Ascending aorta (tissue), 2 donors: ENCODE measurements at places on chromosomes 3 and 15.
A peak's percentile ranks its signal among the peaks of the same experiment; 100 is the strongest.

DNA sequence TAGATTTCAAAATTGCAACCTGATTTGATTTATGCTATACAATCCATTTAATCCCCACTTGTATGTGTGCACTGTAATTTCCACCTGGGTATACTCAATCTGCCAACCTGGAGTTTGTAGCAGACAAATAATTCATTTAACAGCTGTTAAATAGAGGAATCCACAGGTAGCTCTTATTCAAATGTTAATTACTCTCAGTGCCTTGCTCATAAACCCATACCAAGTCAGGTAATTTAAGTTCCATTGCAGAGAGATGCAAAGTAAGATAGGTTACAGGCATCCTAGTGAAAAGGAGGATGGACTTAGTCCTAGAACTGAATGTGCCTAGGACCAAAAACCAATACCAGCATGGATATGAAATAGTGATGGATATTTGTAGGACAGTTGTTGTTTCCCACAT is 674.2 kb downstream of the TBL1XR1 start:
- no peak for DNase-seq

DNA sequence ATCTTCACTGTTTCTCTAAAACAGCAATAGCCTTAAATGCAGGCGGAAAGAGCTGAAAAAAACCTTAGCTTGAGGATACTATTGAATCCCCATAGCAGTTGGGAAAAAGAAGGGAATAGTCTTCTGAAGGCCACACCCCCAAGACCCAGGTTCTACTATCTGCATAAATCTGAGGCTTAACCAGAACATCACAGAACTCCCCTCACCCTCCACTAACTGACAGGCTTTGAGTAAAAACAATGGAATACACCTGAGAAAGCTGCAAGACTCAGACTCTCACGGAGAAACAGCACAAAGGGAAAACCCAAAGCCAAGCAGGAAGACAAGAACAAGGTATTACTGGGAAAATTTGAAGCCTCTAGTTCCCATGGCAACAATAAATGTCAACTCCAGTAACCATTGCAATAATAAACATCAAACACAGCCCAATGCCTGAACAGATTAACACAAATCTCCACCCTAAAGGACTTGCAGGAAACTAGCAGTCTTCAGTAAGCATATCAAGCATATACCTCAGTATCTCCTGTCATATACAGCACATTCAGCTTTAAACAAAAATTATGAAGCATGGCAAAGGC is 56.4 kb downstream of the TMCC1 start:
- DNase-seq: no peak

DNA sequence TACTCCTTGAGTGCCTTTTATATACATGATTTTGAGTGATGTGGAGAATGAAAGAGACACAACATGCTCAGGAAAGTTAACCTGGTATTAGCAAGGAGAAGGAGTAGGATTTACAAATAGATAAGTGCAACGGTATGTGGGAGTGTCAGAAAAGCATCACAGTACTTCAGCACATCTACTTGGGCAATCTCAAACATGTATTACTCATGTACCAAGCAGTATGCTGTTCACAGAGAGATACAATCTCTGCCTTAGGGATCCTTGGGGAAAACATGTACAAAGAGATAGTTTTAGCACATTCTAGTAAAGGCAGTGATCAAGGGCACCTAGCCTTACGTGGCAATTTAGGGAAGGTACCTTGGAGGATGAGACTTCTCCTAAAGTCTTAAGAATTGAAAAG is 146.5 kb downstream of the FILIP1L start:
- DNase-seq: no peak

DNA sequence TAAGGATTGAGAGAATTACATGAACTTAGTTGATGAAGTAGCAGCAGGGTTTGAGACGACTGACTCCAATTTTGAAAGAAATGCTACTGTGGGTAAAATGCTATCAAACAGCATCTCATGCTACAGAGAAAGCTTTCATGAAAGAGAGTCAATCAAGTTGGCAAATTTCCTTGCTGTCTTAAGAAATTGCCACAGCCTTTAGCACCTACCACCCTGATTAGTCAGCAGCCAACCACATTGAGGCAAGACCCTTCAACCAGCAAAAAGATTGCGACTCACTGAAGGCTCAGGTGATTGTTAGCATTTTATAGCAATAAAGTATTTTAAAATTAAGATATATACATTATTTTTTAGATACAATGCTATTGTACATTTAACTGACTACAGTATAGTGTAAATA is 80.9 kb downstream of the RAP2B start:
- DNase-seq: no peak

- DNase-seq: no peak
Observed at GRCh38 chr3:183268366-183268765, 15.3 kb downstream of the B3GNT5 start.

- no peak for DNase-seq
Observed at GRCh38 chr3:59663076-59663850, 613.4 kb upstream of the CFAP20DC start.

GRCh38 chr3:184351511-184352148 is 9.8 kb downstream of the CLCN2 start:
- no peak for DNase-seq

GRCh38 chr3:126816986-126817777 is 113.1 kb downstream of the CHCHD6 start:
- DNase-seq: no peak

- DNase-seq: no peak
Observed at GRCh38 chr3:192608726-192609600, 118.4 kb downstream of the FGF12 start.

GRCh38 chr15:99514306-99514705 is 51.5 kb upstream of the MEF2A start:
- DNase-seq: no peak

DNA sequence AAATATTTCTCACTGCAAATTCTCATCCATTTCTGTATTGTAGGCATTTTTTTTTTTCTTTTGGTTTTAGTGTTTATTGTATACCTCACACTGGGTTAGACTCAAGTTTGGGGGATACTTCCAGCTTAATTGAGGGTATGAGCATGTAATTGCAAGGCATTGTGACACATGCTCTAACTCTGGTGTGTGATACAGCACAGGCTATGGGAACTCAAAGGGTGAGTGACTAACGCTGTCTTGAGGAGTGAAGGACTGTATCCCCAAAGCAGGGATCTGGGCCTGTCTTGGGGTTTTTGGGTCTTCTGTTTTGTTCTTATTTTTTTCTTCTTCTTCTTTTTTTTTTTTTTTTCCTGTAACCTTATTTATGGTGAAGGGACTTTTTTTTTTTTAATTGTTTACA is 26.9 kb downstream of the MAP2K1 start:
- DNase-seq: no peak

DNA sequence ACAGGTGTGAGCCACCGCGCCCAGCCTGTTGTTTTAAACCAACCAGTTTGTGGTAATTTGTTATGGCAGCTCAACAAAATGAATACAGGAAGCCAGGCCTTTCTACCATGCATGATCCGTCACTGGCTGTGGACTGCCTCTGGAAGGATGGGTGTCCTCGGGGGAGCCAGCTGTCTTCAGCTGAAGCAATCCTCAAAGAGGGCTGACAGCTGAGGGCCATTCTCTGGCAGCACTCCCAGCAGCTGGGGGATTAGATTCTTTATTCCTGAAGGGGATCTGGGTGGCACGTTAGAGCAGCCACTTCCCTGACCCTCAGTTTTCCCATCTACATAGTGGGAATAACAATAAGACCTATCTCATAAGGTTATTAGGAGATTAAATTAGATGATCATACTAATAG is 24.4 kb downstream of the POLR2M start:
- no peak for DNase-seq

- peak; percentile 81 for DNase-seq
Observed at GRCh38 chr3:187748050-187748481, 2.8 kb upstream of the BCL6 start.

DNA sequence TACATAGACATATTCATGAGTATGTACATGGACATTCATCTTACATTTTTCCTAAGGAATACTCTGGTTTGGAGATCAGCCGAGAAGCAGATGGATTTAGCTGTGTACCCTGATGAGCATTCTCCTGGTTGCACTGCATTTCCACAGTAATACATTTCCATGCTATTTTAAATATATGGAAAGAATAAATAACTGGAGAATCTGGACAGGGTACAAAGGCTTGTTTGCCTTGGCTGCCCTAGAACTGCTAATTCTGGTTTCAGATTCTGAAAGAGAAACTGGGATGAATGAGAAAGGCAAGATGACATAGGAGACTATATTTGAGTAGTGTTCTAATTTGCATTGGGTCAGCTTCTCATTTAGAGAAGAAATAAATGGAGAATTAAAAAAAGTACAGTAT is 190.8 kb upstream of the FAM3D start:
- no peak for DNase-seq

DNA sequence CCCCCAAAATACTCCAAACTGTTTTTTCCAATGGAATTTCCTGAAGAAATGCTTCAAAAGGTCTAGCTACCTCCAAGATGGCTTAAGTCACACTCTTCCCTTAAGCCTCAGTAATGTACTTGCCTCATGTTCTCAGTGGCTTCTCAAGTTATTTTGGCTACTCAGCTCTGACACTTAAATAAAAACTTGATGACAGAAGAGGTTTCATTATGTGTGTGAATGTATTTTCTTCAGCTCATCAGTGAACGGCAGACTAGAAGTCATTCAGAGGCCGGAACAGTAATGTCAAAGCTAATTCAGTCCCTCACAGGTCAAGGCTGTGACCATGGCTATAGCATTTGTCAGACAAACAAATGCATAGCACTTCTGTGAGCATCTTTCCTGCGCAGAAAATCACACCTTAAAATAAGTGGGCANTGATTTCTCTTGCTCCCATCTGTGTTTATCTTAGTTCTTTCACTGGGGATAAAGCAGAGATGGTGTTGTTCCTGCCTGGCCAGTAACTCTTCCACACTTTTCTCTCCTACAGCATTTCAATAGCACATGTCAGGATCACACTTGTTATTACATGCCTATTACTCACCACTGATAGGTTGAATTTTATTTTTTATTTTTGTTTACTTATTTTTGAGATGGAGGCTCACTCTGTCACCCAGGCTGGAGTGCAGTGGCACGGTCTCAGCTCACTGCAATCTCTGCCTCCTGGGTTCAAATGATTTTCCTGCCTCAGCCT is 68.5 kb upstream of the PLCL2 start:
- DNase-seq: no peak

- no peak for DNase-seq
Observed at GRCh38 chr15:64901914-64902313, 9.8 kb upstream of the ANKDD1A start.

- DNase-seq: no peak
Observed at GRCh38 chr3:96012939-96013338, 801.5 kb upstream of the EPHA6 start.

- DNase-seq: no peak
Observed at GRCh38 chr15:33022629-33023028, 171.9 kb downstream of the FMN1 start.

DNA sequence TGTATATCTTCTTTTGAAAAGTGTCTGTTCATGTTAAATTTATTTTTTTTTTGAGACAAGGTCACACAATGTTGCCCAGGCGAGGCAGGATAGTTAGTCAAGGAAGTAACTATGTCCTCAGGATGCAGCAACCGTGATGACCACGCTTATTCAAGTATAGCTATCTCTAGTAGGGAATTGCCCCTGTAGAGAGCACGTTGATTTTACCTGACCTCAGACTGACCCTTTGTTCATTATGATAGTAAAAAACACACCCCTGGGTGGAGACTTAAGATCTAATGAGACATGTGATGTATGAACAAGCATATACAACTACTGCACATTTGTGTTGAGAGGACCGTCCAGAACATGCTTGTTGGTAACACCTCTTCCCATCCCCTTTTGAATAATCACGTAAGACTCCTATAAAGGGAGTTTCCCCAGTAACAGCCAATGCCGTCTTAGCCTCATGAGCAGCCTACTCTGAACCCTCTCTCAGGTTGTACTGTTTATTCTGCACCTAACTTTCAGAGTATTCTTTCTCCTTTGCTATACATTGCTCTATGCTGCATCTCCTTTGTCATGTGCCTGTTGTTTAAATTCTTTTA is 32.9 kb downstream of the ZNF621 start:
- no peak for DNase-seq

- DNase-seq: no peak
Observed at GRCh38 chr3:193145248-193145647, 95.8 kb upstream of the PLAAT1 start.

GRCh38 chr3:58051196-58051595 is 43.0 kb downstream of the FLNB start:
- DNase-seq: no peak

DNA sequence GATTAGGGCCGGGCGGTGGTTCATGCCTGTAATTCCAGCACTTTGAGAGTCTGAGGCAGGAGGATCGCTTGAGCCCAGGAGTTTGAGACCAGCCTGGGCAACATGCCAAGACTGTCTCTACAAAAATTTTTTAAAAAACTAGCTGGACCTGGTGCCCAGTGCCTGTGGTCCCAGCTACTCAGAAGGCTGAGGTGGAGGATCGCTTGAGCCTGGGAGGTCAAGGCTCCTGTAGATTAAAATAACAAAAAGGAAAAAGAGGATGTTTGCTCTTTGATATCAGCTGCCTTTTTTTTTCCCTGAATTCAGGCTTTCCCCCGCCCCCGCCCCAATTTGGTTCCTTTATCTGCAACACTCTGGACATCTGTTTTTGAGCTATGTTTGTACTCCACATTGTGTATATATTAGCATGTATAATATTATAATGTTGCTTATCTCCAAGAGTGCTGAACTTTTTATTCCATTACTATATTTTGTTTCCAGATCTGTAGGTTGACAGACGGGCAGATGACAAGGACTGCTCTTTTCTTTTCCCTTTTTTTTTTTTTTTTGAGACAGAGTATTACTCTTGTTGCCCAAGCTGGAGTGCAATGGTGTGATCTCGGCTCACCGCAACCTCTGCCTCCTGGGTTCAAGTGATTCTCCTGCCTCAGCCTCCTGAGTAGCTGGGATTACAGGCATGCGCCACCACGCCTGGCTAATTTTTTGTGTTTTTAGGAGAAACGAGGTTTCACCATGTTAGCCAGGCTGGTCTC is 4.6 kb downstream of the SNAP23 start:
- DNase-seq: no peak

DNA sequence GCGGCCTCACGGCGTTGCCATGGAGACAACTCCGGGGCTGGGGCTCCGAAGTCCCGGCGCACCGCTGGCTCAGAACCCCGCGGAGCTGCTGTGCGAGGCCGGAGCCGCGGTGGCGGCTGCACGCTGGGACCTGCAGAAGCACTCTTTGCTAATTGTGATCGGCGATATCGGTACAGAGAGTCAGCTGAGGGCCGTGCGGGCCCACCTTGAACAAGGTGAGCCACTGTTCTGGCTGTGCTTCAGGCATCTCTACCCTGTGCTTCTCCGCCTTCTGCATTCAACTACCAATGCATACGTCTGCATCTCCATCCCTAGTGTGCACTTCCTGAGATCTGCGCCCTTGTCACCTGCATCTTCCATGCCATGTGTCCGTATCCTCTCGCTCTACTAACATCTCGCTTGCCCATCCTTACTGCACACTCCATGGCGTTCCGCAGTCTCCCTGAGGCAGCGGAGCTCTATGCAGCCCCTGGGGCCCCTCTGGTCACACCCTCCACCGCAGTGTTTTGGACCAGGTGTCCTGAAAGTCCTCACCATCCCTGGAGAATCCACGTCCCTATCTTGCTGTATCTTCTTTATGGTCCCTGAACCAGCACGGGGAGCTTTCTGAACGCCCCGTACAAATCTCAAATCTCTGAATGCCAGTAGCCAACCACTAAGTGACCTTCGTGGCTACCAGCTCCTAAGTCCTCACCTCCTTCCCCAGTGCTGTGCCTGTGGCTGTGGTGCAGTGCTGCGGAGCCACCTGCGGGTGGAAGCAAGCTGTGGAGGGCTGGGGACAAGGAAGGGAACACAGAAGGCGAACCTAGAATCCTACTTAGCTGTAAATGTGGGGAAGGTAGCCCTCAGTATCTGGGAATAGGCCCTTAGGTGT is 6.2 kb upstream of the MAP1A start:
- no peak for DNase-seq

- no peak for DNase-seq
Observed at GRCh38 chr3:27681249-27681748, 40.8 kb downstream of the EOMES start.
